ENCODE measurements at places on chromosomes 11 and 22. TPM values are rescaled to one million over a fixed set of nuclear protein-coding genes. Genes with fewer than 3 reads are reported as not detected.

Gene EIF1AD
- total RNA-seq, result 34.2 TPM

Gene SLC1A2
- total RNA-seq, result 1.9 TPM

Gene LRRC56
- 3.0 TPM for total RNA-seq

Gene PATE2
- total RNA-seq, result not detected

Gene ALDH3B2
- total RNA-seq, result 3.1 TPM

Gene MPEG1
- total RNA-seq, result not detected

Gene PRAME
- total RNA-seq, result not detected

Gene TRIM77
- not detected for total RNA-seq

Gene OR4A15
- not detected for total RNA-seq

Gene RASGRP2
- total RNA-seq, result 2.0 TPM

Gene C11orf65
- 1.6 TPM for total RNA-seq

Gene SYT13
- total RNA-seq, result 6.8 TPM

Gene BAIAP2L2
- 1.9 TPM for total RNA-seq

Gene TRIM48
- not detected for total RNA-seq

Gene SHANK2
- total RNA-seq, result 2.1 TPM

Gene CELSR1
- 18.4 TPM for total RNA-seq

Gene BSCL2
- total RNA-seq, result 56.9 TPM

Gene TBC1D22A
- total RNA-seq, result 26.7 TPM

Gene SDHD
- 44.4 TPM for total RNA-seq

Gene ASPHD2
- 1.9 TPM for total RNA-seq

Gene MS4A6E
- not detected for total RNA-seq

Gene OR51E2
- total RNA-seq, result 0.11 TPM

Gene HEPACAM
- 0.07 TPM for total RNA-seq

Gene MMP13
- not detected for total RNA-seq

Gene EXPH5
- 27.2 TPM for total RNA-seq

Gene SAA2
- not detected for total RNA-seq

Gene IRAG1
- 13.1 TPM for total RNA-seq

Gene GDPD4
- total RNA-seq, result not detected

Gene MGAT3
- total RNA-seq, result 45.3 TPM

Gene FJX1
- 72.8 TPM for total RNA-seq

Gene GGTLC2
- 0.31 TPM for total RNA-seq

Gene RAB38
- total RNA-seq, result 46.7 TPM

Gene SAA4
- not detected for total RNA-seq

Gene UPK3A
- 0.87 TPM for total RNA-seq

Gene E2F8
- total RNA-seq, result 6.1 TPM

Gene EIF3M
- 440 TPM for total RNA-seq

Gene CECR2
- 14.1 TPM for total RNA-seq

Gene CD3G
- total RNA-seq, result not detected

Gene MEI1
- 2.1 TPM for total RNA-seq

Gene ANO9
- 29.7 TPM for total RNA-seq

Gene SLN
- not detected for total RNA-seq

Gene TUBA8
- 2.5 TPM for total RNA-seq

Gene APOBEC3C
- total RNA-seq, result 32.6 TPM

Gene FOLR1
- 0.44 TPM for total RNA-seq
